ENCODE measurements at places on chromosomes 4 and X.

DNA sequence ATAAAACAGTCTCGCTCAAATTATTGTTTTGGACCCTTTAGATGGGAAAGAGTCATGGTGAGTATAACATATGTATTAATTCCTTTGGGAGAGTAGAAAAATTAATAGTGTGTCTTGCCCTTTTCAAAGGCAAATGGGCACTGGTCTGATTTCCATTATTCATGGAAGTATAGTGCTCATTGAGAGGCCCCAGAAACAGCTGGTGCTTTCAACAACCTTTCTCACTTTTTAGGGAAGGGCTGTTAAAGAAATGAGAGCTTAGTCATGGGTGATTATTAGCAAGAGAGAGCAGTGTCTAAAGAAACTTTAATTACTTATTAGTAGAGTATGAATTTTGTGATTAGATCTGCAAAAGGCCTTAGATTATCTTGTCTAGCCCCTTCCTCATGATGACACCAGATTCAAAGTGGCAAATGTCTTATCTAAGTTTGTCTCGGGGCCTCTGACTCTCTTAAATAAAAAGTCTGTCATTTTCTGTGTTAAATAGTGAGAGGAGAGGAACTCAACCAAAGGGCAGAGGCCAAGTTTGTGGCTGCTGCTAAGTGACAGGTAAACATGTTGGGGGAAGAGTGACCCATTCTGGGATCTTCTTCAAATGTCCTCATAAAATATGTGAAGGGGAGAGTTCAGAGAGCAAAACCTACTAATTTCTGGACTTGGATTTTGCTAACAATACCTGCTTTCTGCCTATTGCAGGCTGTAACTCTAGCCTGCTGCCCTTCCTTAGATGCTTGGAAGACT is 110.6 kb downstream of the REPS2 start:
- DNase-seq, result no peak

DNA sequence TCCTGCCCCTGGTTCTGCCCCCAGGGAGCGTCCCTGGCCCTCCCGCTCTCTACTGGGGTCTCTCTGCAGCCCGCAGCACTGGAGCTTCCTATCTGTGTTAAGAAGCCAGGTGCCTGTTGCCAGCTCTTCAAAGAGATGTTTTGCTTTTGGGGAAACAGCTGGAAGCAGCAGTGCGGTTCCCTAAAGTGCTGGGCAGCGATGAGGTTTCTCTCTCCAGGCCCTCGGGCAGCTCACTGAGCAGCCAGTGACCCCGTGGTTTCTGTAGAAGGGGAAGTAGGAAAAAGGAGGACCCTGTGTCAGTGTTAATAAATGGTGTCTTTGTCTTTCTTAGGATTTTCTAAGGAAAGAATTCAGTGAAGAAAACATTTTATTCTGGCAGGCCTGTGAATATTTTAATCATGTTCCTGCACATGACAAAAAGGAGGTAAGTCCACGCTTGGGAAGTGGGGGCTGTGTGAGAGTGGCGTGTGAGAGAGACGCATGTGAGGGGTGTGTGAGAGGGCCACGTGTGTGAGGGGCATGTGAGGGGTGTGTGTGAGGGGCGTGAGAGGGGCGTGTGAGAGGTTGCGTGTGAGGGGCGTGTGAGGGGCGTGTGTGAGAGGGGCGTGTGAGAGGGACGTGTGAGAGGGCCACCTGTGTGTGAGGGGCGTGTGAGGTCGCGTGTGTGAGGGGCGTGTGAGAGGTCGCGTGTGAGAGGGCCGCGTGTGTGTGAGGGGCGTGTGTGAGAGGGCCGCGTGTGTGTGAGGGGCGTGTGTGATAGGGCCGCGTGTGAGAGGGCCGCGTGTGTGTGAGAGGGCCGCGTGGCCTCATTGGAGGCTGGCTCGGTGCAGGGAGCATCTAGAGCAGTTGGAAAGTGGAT is 27.1 kb upstream of the HGFAC start:
- no peak for DNase-seq

DNA sequence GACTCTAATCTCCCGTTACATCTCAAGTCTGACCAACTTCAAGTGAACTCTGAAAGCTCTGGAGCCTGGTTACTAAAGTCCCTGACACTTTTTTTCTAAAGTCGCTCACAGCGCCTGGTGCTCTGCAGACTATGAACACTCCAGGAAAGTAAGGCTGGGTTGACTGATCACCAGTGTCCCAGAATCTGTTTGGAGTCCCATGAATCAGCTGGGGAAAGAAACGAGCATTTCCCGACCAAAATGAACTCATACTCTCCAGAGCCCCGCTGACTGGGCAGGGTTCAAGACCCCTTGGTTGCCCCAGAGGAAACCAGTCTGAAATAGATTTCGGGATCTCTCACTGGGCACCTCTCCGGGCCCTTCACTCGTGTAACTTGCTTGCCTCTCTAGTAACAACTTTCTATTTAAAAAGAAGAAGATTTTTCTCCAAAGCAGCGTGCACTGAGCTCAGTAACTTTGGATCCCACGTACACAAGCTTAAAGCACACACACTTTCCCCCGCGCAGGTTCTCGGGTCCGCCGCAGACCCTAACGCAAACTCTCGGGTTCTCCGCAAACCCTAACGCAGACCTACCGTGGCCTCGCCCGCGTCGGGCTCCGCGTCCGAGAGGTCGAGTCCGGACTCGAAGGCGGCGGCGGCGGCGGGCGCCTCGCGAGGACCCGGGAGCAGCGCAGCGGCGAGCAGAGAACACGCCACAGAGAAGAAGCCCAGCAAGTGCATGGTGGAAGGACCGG is 964 bp downstream of the VEGFC start:
- no peak for DNase-seq

GRCh38 chr4:181259081-181259709 is 984.0 kb upstream of the TENM3 start:
- DNase-seq, result no peak

GRCh38 chr4:83230928-83231327 is 53.7 kb downstream of the COQ2 start:
- DNase-seq, result no peak

GRCh38 chrX:148771440-148771839 is 271.0 kb downstream of the AFF2 start:
- DNase-seq, result no peak

GRCh38 chrX:66625525-66625924 is 13.4 kb downstream of the EDA2R start:
- no peak for DNase-seq

DNA sequence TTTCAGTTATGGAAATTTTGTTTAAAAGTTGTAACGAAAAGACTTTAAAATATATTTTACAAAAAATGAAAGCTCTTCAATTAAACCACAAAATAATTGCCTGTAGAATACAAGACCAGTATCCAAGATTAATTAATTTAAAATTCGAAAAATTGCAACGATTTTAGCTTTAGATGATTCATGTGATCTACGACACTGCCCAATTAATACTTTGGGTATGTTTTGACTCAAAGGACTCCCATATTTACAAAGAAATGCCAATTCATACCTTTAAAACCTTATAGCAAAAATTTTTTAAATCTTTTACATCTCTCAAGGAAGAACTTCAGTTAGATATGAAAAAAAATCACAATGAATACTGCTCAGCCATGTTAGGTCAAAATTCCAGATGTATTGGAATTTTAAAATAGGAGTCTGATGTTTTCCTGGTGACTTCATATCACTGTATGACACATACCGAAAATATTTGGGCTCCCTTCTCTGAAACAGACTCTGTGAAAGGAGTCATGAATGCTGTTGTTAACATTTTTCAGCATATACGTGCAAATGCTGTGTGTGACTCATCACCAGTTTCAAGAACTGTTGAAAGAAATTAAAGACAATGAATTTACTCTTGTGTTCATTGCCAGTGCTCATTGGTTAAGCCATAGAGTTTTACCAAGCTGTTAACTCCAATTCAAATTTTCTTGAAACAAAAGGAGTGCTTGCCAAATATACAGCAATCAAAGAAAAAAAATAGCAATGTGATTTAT is 13.8 kb upstream of the SMS start:
- DNase-seq, result no peak

DNA sequence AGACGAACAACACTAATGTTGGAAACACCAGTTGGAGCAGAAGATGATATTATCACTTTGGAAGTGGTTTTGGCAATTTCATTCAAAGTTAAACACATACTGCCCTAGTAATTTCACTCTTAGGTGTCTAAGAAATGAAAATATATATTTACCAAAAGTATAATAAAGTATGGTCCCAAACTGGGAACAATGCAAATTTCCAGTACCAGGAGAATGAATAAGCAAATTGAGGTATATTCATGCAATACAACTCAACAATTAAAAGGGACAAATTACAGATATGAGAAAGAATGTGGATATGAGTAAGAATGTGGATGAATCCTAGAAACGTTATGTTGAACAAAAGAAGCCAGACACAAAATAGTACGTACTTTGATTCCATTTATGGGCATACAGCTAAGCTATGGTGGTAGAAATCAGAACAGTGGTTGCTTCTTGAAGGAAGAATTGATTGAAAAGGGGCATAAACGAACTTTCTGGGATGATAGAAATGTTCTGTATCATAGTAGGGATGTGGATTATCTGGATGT is 10.0 kb downstream of the ELMOD2 start:
- no peak for DNase-seq

DNA sequence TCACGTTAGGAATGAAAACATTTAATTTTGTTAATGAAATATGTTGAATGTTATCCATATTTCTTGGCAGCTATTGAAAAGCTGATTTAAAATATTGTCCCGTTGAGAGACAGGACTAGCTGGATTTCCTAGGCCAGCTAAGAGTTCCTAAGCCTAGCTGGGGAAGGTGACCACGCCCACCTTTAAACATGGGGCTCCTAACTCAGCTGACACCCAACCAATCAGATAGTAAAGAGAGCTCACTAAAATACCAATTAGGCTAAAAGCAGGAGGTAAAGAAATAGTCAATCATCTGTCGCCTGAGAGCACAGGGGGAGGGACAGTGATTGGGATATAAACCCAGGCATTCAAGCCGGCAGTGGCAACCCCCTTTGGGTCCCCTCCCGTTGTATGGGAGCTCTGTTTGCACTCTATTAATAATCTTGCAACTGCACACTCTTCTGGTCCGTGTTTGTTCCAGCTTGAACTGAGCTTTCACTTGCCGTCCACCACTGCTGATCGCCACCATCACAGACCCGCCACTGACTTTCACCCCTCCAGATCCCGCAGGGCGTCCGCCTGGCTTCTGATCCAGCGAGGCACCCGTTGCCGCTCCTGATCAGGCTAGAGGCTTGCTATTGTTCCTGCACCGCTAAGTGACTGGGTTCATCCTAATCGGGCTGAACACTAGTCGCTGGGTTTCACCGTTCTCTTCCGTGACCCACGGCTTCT is 308.9 kb downstream of the GLUD2 start:
- DNase-seq, result no peak

DNA sequence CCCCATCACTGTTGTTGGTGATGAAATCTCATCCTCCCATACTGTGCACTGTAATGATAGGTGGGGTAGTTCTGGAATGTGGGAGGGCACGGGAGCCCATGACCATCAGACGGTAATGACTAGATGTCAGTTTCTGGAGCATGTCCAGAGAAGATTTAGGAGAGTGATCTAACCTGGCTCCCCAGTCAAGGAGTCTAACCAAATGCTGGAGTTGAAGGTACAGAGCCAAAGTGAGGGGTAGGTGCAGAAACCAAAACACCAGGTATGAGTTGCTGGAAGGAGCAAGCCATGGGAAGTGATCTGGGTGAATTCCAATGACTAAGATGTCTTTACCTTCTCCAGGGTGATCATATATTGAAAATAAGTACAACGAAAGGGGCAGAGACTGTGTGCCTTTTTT is 296.9 kb downstream of the INPP4B start:
- DNase-seq, result no peak

- no peak for DNase-seq
These were observed 94.7 kb upstream of the GPM6B start for GRCh38 chrX:13911586-13911985.

DNA sequence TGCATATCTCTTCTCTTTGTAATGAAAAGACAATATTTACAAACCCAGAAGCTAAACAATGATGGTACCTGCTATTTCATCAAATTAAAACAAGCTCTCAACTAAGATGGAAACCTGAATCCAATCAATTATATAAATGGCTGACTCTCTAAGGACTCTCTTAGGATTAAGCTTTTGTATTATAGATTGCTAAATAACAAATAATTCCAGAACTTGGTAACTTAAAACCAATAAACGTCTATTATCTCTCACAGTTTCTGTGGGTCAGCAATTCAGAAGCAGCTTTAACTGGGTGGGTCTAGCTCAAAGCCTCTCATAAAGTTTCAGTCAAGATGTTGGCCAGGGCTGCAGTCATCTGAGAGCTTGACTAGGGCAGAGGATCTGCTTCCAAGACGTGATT is 12.4 kb downstream of the PHKA2 start:
- DNase-seq, result no peak

DNA sequence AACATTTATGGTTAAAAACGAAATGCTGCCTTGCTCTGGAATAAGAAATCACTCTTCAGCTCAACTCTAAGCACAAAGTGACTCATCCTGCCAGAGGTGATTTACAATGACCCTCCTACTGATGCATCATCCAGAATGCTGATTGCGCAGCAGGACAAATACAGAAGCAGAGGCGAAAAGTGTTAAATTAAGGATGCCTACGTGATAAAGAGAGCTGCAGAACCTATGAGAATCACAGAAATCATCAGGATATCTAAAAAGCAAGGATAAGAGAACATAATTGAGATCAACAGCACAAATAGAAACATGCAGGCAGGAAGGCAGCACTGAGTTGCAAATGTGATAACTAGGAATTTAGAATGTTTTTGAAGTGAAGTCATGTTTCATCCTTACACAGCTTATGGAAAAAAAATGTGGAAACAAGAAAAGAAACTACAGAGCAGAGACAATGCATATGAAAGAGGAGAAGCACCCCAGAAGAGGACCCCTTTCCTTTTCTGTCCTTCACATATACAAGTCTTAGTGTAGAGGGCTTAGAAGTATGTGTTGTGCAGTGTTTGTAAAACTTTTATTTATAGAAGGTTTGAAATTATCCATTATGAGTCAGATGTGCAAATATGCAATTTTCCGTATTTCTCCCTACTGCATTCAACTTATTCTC is 188.4 kb downstream of the SLC7A11 start:
- DNase-seq, result no peak

DNA sequence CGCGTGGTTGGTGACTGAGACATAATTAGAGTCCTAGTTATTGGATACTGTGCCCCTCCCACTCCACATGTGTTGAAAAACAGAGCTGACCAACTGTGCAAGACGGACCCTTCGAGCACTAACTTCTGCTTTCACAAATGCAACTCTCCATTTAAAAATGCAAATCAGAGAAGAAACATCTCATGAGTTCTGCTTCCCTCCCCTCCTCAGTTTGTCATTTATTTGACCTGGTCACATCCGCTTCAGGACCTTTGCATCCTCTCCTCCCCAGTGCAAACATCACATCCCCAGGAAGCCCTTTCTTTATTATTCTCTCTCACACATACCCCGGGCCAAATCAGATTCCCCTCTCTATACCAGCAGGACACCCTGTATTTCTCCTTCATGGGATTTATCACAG is 38.1 kb upstream of the NOCT start:
- no peak for DNase-seq
